ENCODE measurements at places on chromosomes 1 and 21.

- no peak for DNase-seq
Observed at GRCh38 chr21:19340303-19340702, 936.7 kb upstream of the TMPRSS15 start.

DNA sequence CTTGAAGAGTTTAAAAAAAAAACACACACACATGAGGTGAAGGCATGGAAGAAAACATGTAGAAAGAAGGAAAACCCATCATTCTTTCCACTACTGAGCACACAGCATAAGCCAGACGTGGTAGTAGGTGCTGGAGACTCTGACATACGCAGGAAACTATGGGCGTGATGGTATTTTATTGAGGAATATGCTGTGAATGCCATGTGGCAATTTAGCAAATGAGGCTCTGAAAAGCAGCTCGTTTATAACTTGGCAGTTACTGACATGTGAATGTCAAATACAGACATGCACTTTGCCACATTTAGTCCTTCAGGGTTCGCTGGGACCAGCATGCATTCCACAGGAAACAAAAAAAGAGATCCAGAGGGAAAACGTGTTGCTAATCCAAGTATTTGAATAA is 74.3 kb upstream of the IFNAR2 start:
- DNase-seq, result no peak

DNA sequence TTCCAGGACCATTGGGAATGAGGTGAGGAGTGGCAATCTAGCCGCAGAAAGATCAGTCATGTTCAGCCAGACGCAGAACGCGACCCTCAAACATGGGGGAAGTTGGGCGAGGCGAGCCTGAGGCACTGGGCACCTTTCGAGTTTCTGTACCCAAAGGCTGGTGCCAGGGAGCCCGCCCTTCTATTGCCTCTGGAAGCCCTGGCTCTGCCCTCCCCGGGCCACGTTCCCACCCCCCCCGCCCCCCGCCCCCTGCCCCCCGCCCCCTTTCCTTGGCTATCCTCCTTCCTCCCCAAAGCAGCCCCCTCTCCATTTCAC is 2.2 kb upstream of the ZBTB7B start:
- peak; percentile 17 for DNase-seq

- DNase-seq, result no peak
Observed at GRCh38 chr1:90834886-90835660, 118.0 kb upstream of the BARHL2 start.

GRCh38 chr1:234683861-234684632 is 74.1 kb upstream of the IRF2BP2 start:
- DNase-seq, result peak; percentile 43

GRCh38 chr1:172252958-172253357 is 167.5 kb upstream of the C1orf105 start:
- no peak for DNase-seq

- no peak for DNase-seq
Observed at GRCh38 chr1:200260597-200261335, 149.1 kb downstream of the ZNF281 start.

GRCh38 chr1:203149188-203149840 is 21.8 kb downstream of the ADORA1 start:
- DNase-seq, result no peak

GRCh38 chr1:44775930-44776729 is 790 bp downstream of the RPS8 start:
- DNase-seq, result peak; percentile 42

- DNase-seq, result peak; percentile 87
Observed at GRCh38 chr1:91020967-91021685, 709 bp downstream of the ZNF644 start.

- DNase-seq, result no peak
Observed at GRCh38 chr1:187336441-187337168, 507.9 kb downstream of the PLA2G4A start.

GRCh38 chr1:160070243-160071163 is 543 bp upstream of the KCNJ10 start:
- DNase-seq, result peak; percentile 47

DNA sequence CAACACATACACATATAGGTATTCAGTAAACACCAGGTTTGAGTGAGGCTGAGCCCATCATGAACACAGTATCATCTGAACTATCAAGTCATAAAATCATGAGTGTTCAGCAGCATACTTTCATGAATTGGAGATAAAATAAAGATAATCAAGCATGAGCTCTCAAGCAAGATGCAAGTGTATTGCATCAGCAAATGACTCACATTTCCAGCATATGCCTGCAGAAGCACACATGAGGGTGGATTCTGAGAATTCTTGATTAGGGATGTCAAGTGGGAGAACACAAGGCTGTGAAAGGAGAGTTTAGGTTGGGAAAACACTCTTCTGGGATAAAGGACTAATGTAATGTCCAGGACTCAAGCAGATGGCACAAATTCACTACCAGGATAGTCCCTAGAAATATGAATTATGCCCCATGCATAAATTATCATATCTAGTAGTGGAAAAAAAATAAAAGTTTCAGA is 299.2 kb downstream of the SRGAP2C start:
- no peak for DNase-seq

DNA sequence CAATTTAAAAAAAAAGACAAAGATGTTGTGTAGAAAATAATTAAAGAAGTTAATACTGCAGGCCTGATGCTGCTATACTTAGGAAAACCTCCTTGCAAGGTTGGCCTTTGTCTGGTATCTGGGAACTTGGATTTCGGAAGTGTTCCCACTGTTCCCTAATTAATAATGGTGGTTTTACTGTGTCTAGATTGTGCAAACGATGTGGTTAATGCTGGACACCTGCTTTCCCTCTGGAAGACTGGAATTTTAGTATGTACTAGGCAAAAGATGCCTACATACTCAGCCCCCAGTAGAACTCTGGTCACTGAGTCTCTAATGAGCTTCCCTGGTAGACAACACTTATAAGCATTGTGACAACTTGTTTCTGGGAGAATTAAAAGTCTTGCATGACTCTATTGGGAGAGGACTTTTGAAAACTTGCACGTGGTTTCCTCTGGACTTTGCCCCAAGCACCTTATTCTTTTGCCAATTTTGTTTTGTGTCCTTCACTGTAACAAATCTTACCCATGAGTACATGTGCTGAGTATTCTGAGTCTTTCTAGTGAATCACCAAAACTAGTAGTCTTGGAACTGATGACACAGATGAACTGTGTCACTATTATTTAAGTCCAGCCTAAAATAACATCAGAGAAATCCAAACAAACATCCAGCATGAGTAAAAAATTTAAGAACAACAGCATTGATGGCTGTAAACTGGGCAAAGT is 40.4 kb downstream of the LIN9 start:
- DNase-seq, result peak; percentile 19

DNA sequence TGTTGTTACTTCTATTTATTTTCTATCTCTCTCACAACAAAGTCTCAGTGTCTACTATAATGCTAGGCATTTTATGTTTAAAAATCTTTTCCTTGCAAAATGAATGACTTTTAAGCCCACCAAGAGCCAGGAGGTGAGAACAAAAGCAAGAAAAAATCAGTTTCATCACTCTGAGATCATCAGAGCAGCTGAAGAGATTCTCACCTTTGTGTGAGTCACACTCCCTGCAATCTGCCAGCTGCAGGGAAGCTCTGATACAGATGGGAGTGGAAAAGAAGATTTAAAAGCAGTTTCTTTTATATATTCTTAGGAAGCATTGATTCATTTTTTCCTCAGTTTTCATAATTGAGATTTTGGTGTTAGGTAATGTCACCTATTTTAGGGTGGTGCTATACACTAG is 107.6 kb downstream of the LHX9 start:
- DNase-seq, result no peak

GRCh38 chr21:31576428-31576827 is 83.1 kb upstream of the SOD1 start:
- DNase-seq, result peak; percentile 28

DNA sequence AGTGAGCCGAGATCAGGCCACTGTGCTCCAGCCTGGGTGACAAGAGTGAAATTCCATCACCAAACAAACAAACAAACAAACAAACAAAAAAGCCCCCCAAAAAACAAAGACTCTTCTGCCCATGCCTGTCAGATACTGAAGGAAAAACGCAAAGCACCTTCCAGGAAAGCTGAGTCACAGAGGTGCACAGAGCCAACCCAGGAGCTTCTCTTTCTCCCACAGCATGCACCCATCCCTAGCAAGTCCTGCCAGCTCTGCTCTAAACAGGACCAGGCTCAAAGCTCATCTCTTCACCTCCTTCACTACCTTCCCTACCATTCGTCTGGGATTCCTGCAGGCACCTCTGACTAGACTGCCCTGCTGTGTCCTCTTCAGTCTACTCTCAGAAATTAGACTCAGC is 46.5 kb downstream of the ETS2 start:
- no peak for DNase-seq

DNA sequence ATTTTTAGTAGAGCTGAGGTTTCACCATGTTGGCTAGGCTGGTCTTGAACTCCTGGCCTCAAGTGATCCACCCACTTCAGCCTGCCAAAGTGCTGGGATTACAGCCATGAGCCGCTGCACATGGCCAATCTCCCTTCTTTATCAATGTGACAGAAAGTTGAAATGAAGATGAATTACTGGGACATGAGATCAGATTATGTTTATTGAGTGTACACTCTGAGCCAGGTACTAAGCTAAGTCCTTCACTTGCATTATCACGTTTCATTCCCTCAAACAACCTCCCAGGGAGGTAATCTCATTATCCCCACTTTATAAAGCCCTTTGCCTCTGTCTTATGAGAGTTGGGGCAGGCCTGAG is 6.3 kb upstream of the CHI3L2 start:
- DNase-seq, result no peak

GRCh38 chr1:182703539-182703938 is 19.2 kb upstream of the RGS8 start:
- no peak for DNase-seq

GRCh38 chr21:44658913-44659595 is 1.3 kb downstream of the KRTAP12-3 start:
- no peak for DNase-seq

GRCh38 chr1:195594322-195594721 is 1013.9 kb downstream of the KCNT2 start:
- no peak for DNase-seq

GRCh38 chr1:111758373-111758772 is 2.7 kb downstream of the DDX20 start:
- DNase-seq, result no peak

- no peak for DNase-seq
Observed at GRCh38 chr1:169089776-169090175, 16.7 kb upstream of the ATP1B1 start.

DNA sequence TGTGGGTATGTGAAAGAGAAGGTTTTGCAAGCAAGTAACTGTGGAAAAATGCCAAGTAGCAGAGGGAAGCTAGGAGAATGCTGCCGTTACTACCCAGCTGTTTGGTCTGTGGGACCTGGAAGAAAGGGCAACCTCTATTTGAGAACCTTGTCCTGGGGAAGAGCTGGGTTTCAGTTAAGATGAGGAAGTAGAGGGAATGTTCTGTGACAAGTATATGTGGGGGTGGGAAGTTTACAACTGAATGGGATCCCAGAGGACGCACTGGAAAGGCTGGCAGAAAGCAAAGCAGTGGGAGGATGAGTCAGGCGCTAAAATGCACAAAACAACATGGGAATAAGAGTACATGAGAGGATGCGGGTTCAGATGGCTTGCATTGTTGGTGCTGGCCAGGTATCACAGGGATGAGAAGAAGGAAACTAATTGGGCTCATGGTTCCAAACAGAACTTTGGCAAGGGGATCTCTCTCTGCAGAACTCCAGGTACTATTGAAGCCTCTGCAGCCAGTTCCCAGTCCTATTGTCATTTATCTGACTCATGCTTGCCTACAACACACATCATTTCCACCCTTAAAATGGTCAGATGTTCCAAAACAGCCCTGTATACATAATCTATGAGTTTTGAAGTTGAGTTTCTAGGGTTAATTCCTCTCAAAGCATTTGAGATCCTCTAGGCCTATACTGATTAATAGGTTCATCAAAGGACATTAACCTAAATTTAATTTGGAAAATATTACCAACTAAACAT is 88.5 kb upstream of the VAV3 start:
- DNase-seq, result peak; percentile 92

DNA sequence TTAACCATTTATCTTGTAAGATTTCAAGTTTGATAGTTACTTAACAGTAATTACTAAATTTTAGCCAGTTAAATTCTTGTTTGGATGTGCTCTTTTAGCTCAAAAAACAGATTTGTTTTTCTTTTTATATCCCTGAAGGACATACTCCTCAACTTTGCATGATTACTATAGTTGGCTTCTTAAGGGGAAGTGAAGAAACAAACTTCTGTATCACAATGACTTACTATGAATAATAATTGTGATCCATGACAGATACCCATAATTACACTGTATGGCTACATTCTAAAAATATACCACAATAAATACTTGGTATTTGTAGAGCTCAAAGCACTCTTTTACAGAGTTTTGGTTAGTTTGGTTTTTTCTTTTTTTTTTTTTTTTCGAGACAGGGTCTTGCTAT is 55.8 kb downstream of the IARS2 start:
- DNase-seq, result no peak

DNA sequence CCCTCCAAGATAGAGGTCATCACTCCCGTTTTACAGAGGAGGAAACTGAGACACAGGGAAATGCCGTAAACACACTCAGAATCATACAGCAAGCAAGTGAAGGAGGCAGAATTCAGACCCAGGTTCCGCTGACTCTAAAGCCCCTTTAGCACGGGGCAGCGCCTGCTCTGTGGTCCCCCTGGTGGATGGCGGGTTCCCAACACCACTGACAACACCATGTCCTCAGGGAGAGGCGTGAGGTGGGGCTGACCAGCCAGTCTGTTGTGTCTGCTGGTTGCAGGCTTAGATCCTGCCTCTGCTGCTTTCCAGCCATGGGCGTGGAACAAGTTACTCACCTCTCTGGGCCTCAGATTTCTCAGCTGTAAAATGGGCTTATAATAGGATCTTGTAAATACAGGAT is 617.3 kb downstream of the MATN1 start:
- DNase-seq, result peak; percentile 43

- DNase-seq, result no peak
Observed at GRCh38 chr1:207605444-207606361, 39.2 kb upstream of the CR1L start.

DNA sequence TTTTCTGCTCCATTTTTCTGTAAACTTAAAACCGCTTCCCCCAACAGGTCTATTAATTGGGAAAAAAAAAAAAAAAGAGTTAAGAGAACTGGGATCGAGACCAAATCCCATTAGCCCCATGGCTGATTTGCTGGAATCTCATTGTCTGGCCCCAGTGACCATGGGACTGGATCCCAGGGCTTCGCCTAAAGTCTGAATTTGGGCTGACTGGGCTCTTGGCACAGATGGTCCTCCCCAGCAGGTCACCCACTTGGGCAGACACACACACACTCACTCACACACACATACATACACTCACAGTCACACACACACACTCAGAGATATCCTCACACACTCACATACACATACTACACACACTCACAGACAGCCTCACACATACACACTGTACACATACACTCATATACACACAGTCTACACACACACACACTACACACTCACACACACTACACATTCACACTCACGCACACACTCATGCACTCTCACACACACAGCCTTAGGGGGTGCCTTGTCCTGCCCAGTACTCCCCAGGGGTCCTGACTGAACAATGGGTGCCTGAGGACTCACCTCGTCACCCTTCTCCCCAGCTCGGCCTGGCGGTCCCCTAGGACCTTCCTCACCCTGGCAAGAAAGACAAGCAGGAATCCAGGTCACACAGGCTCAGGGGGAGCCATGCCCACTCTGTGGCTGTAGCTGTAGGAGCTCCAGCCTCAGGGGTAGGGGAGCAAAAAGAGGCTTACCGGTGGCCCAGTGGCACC is 7.5 kb downstream of the COL9A2 start:
- DNase-seq, result no peak

All from lung microvascular endothelial cell (primary cell).